ENCODE measurements at places on chromosomes 16 and 17. TPM values are rescaled to one million over a fixed set of nuclear protein-coding genes. Genes with fewer than 3 reads are reported as not detected.
A peak's percentile ranks its signal among the peaks of the same experiment; 100 is the strongest.

DNA sequence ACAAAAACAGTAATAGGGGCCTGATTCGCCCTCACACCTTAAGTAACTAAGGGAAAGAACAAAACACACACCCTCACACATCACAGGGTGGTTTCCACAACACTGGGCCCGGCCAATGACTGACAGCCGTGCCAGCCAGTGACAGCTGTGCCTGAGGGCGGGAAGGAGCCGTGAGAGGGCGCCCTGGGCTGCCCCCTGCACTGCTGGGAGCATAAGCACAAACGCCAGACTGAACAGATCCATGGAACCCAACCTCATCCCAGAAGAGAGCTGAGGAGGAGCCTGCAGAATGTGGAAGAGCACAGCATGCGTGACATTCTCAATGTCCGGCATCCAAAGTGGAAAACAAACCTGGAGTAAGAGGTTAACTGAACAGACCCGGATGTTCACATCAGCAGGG lies 16.0 kb downstream of the CSNK1D start:
- DNase-seq, result no peak

GRCh38 chr17:75271233-75271954 lies 363 bp upstream of the MIF4GD start:
- DNase-seq, result peak; percentile 93

GRCh38 chr17:745406-745805 lies 6.7 kb downstream of the GEMIN4 start:
- no peak for DNase-seq

DNA sequence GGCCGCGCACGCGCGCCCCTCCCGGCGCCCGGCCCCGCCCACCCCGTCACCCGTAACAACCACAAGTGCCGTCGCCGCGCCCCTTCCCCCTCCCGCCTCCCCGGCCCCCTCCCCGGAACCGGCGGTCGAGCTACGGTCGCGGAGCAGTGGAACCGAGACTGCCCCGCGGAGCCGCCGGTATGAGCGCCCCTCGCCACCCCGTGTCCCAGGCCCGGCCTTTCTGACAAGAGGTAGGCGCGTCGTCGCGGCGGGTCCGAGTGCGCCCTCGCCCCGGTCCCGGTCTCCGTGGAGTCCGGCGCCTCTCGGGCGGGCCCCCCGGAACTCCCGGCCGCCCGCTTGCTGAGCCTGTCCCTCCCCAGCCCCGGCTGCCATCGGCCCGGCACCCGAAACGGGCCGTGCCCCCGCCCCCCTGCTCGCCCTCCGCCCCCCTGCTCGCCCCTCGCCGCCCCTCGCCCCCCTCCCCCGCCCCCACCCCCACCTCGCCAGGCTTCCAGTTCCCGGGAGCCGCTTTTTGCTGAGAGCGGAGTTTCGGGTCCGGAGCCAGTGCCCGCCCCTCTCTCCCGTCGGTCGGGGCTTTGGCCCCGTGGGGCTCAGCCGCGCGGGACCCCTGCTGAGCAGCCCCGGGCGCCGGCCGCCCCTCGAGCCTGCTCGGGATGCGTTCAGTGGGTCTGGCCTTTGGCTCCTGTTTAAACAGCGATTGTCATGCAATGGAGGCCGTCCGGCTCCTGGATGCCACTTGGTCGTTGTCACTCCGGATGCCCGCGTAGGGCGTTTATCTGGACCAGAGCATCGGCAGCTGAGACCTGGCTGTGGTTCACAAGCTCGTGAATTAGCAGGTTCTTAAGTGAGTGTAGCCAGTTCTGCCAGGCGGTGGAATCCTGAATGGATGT lies at the start of gene SEC14L1:
SEC14L1 (plus strand) TSS at position 92 of the 890 bp plus-strand sequence. CDS start 2,628 bp downstream, outside the sequence.
- peak; percentile 61 for DNase-seq

DNA sequence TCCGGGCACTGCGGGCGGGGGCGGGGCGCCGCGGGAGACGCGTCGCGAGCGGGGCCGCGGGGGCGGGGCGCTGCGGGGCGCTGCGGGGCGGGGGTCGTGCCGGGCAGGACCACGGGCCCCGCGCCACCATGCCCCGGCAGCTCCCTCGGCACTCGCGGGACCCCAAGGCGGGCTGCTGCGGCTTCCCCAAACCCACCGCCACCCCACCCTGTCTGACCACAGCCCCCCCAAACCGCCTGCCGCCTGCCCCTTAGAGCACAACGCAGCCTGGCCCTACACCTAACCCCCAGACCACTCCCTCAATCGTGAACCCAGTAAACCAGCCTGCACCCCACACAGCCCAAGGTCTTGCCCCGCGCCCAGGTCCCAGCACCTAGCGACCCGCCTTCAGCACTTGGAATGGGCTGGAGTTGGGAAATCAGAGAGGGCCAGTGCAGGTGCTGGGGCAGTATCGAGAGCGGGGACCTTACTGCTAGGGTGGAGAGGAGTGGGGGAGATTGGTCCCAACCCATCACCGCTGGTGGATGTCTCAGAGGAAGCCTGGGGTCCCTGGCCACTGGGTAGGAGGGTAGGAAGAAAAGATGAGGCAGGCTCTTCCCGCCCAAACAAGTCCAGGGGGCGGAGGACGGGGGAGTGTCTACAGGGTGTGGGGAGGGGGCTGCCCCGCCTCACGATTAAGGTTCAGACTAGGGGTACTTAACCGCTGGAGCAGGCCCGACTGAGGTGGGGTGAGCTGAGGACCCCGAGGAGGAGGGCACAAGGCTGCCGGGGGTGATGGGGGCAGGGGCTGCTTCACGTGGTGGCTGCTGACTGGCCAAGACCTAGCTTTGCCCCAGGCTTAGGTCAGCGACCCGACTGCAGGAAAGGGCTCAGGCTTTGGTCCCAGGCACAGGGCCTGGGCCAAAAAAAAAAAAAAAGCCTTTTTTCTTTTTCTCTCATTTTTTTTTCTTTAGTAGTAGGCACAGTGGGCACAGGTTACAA lies 539 bp upstream of the VAMP2 start:
- DNase-seq, result no peak

- no peak for DNase-seq
These were observed 29.8 kb upstream of the CRYBA1 start for GRCh38 chr17:29216856-29217255.

- no peak for DNase-seq
These were observed 263.7 kb downstream of the MAP2K6 start for GRCh38 chr17:69678206-69678605.

- DNase-seq, result no peak
These were observed 353.5 kb upstream of the GOT2 start for GRCh38 chr16:59087641-59088040.

- no peak for DNase-seq
These were observed 26.0 kb upstream of the RSL1D1 start for GRCh38 chr16:11877374-11877773.

GRCh38 chr17:13320046-13320785 lies 281.5 kb downstream of the HS3ST3A1 start:
- no peak for DNase-seq

DNA sequence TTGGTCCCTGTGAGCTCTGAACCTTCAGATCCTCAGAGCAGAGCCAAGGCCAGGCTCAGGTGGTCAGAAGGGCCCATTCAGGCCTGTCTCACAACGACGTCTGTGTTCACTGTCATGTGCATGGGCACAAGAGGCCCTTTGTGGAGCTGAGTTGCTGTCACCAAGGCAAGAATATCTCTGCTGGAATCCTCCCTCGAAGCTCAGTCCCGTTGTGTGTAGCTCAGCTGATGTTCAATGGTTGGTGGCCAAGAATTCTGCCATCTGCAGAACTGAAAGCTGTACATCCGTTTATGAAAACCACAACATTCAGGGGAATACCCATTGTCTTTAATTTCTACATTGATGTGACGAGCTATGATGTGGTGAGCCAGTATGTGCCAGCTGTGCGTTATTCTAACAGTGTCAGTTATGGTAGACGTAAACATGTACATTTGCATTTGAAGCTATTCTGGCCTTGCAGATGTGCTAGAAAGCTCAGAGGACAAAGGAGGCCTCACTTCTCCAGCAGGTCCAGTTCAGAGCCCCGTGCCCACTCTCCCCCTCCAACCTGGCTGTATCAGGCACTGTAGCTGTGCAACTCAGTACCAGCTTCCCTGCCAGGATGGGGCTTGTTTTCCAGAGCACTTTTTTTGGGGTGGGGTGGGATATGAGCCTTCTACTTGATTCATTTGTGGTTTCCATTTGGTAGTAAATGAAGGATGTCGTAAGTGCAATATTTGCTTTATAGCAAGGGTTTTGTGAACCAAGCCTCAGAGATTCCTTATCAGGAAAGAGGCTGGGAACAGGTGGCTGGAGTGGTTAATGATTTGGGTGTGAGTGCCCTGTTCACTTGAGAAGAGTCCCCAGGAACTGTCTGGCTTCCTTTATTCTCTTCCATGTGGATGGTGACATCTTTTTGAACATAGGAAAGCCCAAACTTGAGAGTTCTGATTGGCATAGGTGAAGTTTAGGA lies 56.1 kb downstream of the B9D1 start:
- peak; percentile 22 for DNase-seq

- DNase-seq, result no peak
These were observed 39.6 kb downstream of the HLF start for GRCh38 chr17:55304171-55304859.

SPATA22 gene
- not detected for total RNA-seq

NEURL4 gene
- 31.1 TPM for total RNA-seq

ACSM2A gene
- total RNA-seq, result not detected

CNTNAP4 gene
- total RNA-seq, result not detected
